MG63 (cell line): ENCODE measurements at places on chromosomes 16 and 17. TPM values are rescaled to one million over a fixed set of nuclear protein-coding genes. Genes with fewer than 3 reads are reported as not detected.

- DNase-seq: no peak
These were observed 174.8 kb downstream of the UTP18 start for GRCh38 chr17:51435171-51435552.

DNA sequence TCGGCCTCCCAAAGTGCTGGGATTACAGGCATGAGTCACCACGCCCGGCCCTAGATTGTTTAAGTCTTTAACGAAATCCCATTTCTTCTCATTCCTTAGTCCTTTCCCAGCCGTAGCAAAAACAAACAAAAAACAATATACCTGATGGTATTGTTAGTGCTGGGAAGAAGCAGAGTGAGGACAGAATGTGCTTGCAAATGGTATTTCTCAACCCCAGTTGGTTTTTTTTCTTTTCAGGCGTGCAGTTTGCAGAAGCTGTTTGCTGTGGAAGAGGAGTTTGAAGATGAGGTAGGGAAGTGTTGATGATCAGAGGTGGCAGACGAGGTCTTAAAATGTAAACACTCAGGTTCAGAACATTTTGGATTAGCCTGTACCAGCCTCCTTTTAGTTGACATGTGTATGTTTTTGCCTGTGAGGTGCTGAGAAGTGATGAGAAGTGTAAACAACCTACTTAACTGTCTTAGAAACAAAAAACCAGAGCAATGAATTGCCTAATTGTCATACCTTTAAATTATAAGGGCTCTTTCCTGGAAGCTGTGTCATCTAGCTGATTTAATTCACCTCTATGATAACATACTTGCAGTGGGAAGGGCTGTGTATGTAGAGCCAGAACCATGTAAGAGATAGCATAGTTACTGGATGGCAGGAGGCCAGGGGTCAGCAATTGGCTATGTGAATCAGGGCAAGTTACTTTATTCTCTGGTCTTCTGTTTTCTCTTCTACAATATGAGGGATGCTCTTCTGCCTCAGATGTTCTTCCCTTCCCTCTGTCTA is 3.4 kb downstream of the HROB start:
- no peak for DNase-seq

DNA sequence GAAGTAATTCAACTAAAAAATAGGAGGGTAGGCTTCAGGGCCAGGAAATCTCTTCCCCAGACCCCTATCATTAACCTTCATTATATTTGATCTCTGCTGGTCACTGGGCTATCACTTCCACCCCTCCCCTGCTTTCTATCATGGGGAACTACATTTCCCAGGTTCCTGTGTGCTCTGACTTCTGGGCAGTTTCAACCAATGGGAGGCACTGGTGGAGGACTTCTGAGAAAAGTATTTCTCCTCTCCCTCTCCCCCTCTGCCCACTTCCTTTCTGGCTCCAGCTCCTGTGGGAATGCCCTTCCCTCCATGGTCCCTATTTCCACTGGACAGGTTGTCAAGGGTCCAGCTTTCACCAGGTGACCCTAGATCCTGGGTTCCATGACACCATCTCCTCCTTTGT is 364.4 kb downstream of the C16orf95 start:
- peak; percentile 13 for DNase-seq

DNA sequence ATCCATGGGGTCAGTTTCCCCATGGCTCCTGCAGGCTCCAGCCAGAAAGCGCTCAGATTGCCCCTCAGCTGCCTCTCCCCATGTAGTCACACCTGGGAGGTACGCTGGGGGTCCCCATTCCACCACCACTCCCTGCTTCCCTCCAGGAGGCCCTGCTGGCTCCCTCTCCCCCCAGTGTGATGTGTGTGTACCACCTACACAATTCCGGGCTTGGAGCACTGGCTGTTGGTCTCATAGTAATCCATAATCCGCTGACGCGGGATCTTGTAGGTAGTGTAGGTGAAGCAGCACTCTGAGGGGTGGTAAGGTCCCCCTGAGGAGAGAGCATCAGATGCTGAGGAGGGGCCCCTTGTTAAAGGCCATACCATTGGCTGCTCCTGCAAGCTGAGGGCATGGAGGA is 2.4 kb downstream of the CCL14 start:
- no peak for DNase-seq

GRCh38 chr16:88610080-88610479 is 28.3 kb upstream of the IL17C start:
- DNase-seq: no peak

DNA sequence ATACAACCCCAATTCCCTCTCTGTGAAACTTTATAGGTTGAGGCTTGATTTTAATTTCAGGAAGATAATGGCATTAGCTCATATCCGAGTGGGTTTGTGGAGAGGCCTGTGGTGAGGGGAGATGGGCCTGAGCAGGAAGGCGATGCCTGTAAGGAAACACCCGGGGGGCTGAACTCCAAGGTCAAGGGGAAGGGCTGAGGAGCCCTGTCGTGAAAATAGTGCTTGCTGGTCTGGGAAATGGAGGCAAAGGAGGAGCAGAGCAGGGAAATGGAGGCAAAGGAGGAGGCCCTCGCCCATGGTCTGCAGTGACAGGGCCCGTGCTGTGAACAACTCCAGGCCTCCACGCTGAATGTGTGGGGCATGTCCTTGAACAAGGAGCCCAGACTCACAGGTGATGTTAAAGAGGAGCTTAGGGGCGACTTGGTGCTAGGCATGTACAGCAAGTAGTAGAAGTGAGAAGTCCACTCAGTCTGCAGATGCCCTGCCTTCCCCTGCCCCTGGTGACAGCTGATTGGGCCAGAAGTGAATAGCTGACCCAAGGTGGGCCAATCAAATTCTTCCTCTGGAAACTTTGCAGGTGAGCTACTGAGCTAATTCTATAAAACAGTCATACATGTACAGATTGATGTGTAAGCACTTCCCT is 38.1 kb downstream of the MRPS23 start:
- DNase-seq: no peak

DNA sequence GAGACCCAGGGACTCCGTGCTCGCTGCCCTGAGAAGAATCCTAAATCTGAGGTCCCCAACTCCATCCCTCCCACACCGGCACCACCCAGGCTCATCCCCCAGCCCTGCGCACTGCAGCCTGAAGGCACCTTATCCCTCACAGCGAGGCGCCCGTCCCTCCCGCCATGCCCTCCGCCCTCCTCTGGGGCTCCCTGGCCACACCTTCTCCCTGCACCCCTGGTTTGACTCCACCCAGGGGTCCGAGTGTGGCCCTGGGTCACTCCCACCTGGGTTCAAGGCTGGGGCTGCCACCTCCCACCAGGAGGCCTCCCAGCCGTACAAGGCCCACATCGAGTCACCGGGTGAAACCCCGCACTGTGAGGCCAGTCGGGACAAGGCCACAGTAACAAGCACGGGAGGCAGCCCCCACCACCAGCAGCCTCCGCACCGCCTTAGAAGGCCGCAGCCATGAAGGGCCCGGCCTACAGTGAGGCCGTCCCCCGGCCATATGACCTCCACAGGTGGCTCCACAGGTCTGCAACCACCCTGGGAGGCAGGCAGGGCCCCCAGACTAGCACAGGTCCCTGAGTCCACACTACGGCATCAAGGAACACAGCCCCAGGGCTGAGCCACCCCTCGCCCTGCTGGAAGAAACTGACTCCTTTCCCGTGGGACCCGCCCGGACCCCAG is 8.3 kb downstream of the HAGH start:
- no peak for DNase-seq

TBX2 gene
- total RNA-seq: 1.8 and 8.3 TPM in 2 replicates

UTS2R gene
- total RNA-seq: not detected in 2 replicates
